ENCODE measurements at places on chromosomes 1 and 21.

GRCh38 chr1:20124456-20125057 lies 5.2 kb upstream of the PLA2G2D start:
- DNase-seq: no peak

DNA sequence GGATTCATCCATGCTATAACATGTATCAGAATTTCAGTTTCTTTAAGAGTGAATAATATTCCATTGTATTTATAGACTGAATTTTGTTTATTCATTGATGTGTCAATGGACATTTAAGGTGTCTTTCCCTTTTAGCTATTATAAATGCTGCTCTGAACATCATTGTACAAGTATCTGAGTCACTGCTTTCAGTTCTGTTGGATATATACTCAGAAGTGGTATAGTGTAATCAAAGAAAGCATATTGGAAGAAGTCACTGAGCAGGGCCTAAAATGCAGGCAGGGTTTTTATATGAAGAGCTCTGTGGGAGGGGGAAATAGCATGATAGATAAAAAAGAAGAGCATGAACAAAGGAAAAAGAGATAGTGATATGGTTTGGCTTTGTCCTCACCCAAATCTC lies 22.5 kb downstream of the TYW3 start:
- DNase-seq: no peak

DNA sequence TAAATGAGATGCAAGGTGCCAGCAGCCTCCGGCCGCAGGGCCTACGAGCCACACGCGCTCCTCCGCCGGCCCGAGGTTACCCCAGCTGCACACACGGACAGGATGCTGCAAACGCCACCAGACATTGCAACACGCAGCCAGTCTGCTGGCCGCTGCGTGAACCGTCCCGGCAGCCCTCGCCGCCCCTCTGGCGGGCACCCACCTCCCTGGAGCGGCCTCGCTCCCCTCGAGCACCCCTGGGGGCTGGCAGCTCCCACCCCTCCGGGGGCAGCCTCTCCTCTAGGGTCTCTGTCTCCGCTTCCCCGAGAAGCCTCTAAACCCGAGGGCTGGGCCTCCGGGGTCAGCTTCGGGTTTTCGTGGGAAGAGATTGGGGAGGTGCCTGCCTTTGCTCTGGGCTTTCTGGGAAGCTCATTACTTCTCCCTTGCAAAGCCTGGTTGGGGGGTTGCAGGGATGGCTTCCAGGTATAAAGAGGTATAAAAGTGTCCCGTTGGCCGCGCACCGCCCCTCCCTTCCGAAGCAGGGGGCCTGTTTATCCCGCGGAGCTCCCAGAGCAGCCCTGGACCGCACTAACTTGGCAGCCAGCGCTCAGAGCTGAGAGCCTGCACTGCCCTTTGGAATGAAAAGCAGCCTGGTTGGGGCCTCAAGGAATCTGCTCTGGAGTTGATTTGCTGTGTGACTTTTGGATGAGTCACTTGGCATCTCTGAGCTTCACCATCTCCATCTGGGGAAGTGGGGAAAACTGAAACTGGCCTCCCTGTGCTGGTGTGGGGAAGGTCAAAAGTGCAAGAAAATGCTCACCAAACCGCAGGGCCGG lies 21.8 kb downstream of the DHRS3 start:
- peak; percentile 44 for DNase-seq

- DNase-seq: peak; percentile 31
Observed at GRCh38 chr1:30730346-30731108, 7.1 kb upstream of the MATN1 start.

- DNase-seq: no peak
Observed at GRCh38 chr1:158007667-158008386, 14.4 kb downstream of the KIRREL1 start.

GRCh38 chr1:15347182-15347581 lies 62.5 kb upstream of the EFHD2 start:
- DNase-seq: no peak

GRCh38 chr1:173914366-173914871 lies 2.7 kb downstream of the SERPINC1 start:
- DNase-seq: peak; percentile 8

- no peak for DNase-seq
Observed at GRCh38 chr1:157403608-157404007, 148.7 kb downstream of the FCRL5 start.

GRCh38 chr1:63010913-63011660 lies 227.2 kb downstream of the ATG4C start:
- no peak for DNase-seq

DNA sequence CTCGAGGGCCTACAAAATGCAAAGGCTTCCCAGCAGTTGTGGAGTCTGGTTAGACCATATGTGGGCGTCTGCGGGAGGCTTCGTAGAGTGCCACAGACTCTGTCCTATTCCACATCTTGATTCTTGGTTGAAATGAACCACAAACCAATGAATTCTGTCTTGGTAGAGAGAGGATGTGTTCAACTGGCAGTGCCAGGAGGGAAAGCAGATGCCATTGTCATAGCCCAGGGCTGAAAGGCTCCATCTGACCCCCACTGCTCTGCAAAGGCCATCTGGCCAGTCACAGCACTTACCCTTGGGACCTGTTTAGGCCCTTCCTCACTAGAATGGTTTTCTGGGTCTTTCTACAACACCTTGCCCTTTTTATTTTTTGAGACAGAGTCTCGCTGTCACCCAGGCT lies 22.1 kb downstream of the ACOT11 start:
- DNase-seq: no peak

GRCh38 chr1:49197081-49197480 lies 420.4 kb upstream of the BEND5 start:
- DNase-seq: no peak

GRCh38 chr21:23215261-23215660 lies 2217.1 kb downstream of the NCAM2 start:
- no peak for DNase-seq

GRCh38 chr1:225657462-225657989 lies 4.6 kb upstream of the ENAH start:
- no peak for DNase-seq

Measured in neural crest cell (in vitro differentiated cells).